ENCODE measurements at places on chromosomes 12 and 14.

DNA sequence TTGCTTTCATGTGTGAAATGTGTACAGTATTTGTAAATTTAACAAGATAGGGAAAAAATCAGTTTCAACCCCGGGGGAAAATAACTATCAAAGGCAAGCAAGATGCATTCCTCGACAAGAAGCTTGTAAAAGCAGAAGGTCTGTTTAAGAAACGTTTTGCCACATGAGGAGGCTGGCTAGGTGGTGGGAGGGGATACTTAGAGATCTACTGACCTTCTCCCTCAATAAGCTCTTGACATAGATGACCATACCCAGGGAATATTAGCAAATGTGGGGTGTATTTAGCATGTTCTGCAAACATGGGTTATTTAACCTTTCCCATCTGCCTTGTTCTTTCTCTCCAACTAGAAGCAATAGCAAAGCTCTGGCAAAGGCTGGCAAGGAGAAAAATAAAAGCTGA, 4.9 kb downstream of the PTCSC3 start:
- DNase-seq, result no peak

GRCh38 chr12:42482748-42483520, 106.6 kb downstream of the PRICKLE1 start:
- no peak for DNase-seq

- DNase-seq, result no peak
These were observed 216.3 kb downstream of the PHETA1 start for GRCh38 chr12:111152561-111152960.

DNA sequence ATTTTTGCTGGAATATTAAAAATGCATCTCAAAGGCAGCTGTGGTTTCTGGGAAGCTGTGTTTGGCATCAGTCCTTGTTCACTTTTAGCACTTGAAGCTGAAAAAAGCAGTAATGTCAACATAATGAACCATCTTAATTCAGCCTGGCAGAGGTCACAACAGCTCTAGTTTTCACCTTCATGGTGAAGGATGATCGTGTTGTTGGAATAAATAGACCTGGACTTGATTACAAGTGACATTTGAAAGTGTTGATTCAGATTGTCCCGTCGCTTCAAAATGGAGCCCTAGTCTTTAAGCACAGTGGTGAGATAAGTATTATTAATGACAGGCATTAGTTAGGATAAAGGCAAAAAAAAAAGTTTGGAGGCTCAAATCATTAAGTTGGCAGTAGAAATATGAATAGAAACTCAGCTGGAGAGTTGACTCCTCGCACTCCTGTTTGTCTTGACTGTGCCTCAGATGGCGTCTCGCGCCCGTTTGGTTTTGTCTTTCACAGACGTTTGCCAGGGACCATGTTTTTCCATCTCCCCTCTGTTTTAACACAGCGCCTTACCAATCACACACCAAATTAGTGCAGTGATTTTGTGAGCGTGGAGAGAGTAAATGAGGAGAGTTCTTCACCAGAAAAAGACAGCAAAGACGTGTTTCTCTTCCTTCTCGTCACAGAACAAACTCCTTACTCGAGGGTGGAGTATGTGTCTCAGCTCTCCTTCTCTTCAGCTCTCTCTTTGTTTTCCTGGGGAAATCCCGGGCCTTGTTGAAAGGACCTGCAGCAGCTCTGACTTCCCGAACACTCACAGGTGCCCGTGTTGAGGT, 53.4 kb upstream of the MMP17 start:
- DNase-seq, result no peak

DNA sequence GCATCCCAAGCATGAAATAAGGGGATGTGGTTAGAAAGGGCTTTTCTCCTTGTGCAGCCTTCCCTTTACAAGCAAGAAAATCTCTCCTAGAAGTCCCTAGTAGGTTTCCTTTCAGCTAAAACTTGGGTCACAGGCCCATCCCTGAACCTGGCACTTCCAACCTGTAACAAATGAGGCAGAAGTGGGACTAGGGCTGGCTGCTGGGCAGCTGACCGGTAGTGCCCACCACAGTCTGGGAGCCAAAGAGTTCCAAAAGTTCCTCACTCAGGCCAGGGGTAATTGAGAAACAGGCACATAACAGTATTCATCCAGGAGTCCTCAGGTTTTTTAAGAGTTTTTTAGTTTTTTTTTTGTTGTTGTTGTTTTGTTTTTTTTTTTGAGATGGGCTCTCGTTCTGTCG, 23.8 kb downstream of the MANSC1 start:
- no peak for DNase-seq

- DNase-seq, result no peak
These were observed 25.4 kb upstream of the TESC start for GRCh38 chr12:117124421-117125271.

DNA sequence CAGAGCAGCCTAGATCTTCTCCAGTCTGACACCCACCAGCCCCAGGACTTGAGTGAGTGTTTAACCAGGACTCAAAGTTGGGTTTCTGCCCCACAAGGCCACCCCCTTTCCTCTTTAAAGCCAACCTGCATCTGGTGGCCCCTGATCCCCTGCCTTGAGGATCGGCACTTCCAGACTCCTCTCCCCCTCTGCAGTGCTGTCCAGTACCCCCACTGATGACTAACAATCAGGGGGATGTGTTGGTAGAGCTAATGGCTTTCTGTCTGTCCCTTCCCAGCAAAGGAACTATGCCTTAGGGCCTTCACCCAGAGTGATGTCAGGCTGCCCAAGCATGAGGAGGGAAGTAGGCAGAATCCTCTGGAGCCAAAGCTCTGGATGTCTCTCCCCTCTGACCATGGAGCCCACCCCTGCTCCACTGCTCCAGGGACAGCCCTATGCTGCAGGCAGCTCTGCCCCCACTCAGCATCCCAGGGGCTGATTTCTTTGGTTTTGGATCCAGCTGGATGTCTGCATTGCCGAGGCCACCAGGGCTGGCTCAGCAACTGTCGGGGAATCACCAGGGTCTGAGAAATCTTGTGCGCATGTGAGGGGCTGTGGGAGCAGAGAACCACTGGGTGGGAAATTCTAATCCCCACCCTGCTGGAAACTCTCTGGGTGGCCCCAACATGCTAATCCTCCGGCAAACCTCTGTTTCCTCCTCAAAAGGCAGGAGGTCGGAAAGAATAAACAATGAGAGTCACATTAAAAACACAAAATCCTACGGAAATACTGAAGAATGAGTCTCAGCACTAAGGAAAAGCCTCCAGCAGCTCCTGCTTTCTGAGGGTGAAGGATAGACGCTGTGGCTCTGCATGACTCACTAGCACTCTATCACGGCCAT, 42.9 kb downstream of the DAD1 start:
- DNase-seq, result no peak

- no peak for DNase-seq
These were observed 17.5 kb downstream of the YBX3 start for GRCh38 chr12:10705655-10706054.

GRCh38 chr14:104687601-104688504, 1.6 kb upstream of the INF2 start:
- DNase-seq, result no peak

DNA sequence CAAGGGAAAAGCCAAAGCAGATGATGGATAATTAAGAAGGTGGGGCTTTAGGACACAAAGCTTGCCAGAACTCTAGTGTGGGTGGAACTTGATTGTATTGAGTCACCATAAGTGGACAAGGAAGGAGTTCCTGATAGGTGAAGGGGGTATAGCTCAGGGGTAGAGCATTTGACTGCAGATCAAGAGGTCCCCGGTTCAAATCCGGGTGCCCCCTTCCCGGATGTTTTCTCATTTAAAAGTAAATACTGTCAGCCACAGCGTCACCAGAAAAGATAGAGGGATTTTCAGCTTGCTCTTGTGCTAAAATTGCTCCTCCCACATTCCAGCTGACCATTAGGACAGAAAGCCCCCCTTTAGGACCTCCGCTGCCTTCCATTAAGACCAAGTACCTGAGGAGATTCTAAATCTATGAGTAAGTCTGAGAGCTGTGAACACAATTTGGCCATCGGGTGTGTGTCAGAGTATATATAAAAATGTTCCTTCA, 36.6 kb downstream of the DCAF4 start:
- no peak for DNase-seq

- DNase-seq, result no peak
These were observed 25.1 kb upstream of the ATP2B1 start for GRCh38 chr12:89733579-89734201.

DNA sequence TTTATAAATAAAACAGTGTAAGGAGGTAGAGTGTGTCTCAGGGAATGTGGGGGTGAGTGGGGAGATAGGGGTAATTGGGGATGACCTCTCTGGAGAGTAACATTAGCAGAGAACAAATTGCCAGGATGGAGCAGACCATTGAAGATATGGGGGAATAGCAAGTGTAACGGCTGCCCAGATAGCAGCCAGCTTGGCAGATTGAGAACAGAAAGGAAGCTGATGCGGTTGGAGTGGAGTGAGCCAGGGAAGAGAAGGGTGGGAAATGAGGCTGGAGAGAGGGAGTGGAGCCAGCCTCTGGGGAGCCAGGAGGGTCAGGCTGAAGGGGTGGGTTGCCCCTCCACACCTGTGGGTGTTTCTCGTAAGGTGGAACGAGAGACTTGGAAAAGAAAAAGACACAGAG, 5.6 kb upstream of the ADCK1 start:
- DNase-seq, result no peak

DNA sequence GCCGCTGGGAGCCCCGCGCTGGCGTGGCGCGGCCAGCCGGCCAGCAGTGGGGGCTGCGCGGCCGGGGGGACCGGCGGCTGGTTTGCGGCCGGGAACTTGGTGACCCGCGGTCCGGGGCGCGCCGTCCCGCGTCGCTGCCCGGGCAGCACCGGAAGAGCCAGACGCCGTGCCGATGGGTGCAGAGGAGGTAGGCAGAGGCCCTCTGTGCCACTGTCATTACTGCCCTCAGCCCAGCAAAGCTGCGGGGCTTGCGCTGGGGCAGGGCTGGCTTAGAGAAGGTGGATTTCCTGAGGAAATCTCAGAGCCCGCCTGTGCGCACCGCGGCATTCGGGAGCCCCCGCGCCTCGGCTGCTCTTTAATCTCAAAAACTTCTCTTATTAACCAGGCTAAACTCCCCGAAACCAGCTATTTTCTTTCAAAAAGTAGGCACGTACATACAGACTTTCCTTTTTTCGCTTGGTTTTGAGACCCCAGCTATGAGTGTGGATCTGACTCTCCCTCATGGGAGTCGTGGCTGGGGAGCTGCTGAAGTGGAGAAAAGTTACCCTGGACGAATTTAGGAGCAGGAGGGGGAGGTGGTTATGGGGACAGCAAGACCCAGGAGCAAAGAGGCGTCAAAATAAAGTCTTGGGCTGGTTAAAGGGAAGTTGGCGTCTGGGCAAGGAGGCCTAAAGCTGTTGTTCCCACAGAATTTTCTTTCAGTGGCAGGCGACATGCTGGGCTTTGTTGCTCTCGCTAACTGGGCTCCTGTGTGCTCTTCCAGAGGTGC, 802 bp downstream of the SUSD6 start:
- no peak for DNase-seq

DNA sequence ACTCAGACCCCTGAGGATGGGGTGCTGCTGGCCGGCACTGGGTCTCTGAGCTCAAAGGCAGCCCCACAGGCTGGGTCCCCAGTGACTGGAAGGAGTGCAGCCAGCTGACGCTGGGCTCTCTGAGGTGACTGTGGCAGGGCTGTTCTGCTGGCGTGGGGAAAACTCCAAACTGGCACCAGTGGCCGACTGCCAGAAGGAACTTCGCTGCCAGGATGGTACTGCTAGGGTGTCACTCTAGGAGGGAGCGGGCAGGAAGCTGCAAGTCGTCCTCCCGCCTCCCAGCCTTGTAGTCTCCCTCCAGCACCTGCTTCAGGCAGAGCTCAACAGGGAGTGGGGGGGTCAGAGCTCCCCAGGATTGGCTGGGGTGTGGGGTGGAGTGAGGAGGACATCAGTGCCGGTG, 41.3 kb downstream of the CDC42BPB start:
- no peak for DNase-seq

DNA sequence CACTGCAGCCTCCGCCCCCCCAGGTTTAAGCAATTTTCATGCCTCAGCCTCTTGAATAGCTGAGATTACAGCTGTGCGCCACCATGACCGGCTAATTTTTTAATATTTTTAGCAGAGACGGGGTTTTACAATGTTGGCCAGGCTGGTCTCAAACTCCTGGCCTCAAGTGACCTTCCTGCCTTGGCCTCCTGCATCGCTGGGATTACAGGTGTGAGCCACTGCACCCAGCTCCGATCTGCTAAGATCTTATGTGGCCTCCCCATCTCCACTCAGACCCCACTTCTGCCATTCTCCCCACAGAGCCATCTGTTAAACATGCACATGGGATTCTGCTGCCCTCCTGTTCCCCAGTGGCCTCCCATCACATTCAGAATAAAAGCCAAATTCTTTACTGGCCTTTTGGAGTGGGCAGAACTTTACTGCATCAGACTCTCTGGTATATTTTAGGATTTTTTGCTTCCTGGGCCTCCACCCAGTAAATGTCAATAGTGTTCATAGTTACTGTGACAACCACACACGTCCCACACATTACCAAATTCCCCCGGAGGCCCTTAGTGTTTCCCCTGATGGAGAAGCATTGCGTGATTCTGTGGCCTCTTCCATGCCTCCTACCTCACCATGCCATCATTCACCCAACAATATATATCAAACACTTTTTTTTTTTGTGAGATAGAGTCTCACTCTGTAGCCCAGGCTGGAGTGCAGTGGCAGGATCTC, 96.3 kb downstream of the PTPN11 start:
- no peak for DNase-seq

- no peak for DNase-seq
These were observed 184.5 kb downstream of the NUBPL start for GRCh38 chr14:31745741-31746140.

DNA sequence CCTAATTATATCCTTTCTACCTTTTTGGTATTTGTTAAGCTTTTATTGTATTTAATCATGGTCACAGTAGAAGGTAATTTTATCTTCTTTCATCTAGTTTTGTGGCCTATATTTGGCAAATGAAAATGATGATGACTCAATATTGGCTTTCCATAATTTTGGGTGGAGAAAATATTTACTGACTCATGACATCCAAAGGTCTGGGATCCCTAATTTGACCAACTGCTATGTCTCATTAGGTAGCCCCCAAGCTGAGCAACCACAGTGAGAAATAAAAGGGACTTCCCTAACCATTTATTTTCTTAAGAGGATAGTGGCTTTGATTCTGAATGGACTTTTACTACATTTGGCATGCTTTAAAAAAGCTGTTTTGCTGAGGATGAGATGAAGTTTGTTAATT, 289.5 kb downstream of the RMST start:
- no peak for DNase-seq

GRCh38 chr14:100618763-100619320, 31.6 kb upstream of the BEGAIN start:
- DNase-seq, result no peak

DNA sequence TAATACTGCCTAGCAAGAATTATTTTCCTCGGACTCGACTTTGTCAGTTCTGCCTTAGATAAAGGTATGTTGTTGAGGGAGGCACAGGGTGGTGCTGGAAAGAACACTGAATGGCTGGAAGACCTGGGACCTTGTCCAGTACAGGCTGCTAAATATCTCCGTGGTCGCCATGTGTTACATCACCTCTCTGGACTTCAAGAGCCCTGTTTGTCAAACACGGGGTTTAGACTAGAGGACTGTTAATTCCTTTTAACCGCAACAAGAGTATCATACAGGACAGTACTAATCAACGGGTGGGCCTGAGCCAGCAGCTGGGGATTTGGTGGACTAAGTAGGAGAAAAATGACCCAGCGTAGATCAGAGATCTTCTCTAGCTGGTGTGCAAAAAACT, 476.3 kb downstream of the LRIG3 start:
- DNase-seq, result no peak

- no peak for DNase-seq
These were observed 1.5 kb downstream of the GSTZ1 start for GRCh38 chr14:77322250-77322902.

GRCh38 chr12:102169922-102170621, 27.6 kb downstream of the PMCH start:
- no peak for DNase-seq

All from vagina (tissue), 2 donors.